ENCODE measurements at places on chromosomes 4 and X. TPM values are rescaled to one million over a fixed set of nuclear protein-coding genes. Genes with fewer than 3 reads are reported as not detected.

Gene SHISA3
- total RNA-seq: not detected

Gene IQCM
- not detected for total RNA-seq

DNA sequence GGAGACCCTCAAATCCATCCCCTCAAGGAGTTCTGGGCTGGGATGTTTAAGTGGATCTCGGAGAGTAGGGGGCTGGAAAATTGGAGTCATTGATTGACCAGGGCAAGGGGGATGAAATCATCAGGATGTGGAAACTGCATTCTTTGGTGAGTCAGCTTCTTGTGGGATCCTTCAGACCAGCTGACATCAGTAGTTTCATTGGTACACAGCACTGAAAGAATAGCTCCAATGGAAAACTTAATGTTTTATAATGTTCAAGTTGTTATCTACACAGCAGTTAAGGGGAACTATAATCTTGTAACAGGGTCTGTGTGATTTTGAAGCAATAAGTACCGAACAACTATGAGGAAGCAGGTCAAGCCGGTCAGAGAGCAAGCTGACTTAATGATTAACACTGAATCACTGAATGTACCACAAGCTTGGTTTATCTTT, 506.1 kb downstream of the RPA4 start:
- DNase-seq: peak; percentile 84

DNA sequence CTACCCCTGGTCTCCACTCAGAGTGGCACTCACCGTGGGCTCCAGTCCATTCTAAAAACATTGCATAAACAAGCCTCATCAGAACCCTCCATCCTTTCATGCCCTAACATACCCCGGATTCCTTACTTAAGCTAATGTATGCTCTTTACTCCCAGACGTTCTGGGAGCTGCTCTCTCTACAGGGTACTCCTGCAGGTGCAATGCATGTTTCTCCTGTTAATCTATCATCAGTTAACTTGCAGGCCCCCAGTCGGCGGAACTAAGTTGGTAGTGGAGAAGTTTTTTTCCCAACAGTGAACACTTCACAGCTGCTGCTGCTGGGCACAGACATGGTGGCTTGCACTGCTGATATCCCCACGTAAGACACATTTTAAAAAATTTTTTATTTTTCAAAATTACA, 161.6 kb upstream of the FAT1 start:
- DNase-seq: no peak

GRCh38 chr4:99324979-99325378, 3.8 kb upstream of the ADH1B start:
- DNase-seq: no peak

DNA sequence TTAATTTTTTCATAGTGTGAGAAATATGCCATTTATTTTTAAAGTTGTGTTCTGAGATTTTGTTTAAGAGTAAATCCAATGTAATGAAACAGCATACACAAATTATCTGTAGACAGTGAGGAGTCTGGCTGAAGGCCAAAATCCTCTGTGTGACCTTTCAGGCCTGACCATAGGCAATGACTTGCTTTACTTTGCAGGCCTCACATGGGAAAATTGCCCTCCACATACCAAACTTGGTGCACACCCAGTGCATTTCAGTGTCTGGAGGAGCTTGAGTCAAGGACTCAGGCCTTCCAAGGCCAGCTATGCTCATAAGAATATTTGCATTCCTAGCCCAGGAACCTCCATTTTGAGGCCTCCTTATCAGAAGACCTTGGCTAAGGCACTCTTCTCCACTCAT, 430.1 kb downstream of the GABRG1 start:
- DNase-seq: peak; percentile 17

- DNase-seq: peak; percentile 23
Measured at GRCh38 chrX:11558972-11559371, 106.7 kb downstream of the ARHGAP6 start.

- DNase-seq: no peak
Measured at GRCh38 chr4:75666299-75666698, 6.9 kb downstream of the G3BP2 start.

Gene CYSLTR1
- not detected for total RNA-seq

- no peak for DNase-seq
Measured at GRCh38 chr4:166518315-166518714, 645.3 kb downstream of the TLL1 start.

Gene SGMS2
- 20.8 TPM for total RNA-seq

DNA sequence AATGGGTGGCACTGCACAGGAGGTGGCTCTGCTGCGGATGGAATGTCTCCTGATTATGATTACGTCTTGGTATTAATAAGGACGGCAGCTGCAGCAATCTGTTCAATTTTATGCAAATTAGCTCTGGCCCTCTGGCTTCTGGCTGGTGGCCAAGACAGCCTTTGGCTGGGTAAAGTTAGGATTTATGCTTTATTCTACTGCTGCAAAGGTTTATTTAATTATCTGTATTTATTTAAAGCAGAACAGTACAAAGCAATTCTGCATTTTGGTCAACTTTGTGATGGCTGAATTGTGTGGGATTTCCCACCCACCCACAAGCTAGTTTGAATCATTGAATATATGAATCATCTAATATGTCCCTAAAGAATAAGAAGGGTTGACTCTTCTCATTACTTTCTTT, 745.6 kb upstream of the FAM241A start:
- no peak for DNase-seq

DNA sequence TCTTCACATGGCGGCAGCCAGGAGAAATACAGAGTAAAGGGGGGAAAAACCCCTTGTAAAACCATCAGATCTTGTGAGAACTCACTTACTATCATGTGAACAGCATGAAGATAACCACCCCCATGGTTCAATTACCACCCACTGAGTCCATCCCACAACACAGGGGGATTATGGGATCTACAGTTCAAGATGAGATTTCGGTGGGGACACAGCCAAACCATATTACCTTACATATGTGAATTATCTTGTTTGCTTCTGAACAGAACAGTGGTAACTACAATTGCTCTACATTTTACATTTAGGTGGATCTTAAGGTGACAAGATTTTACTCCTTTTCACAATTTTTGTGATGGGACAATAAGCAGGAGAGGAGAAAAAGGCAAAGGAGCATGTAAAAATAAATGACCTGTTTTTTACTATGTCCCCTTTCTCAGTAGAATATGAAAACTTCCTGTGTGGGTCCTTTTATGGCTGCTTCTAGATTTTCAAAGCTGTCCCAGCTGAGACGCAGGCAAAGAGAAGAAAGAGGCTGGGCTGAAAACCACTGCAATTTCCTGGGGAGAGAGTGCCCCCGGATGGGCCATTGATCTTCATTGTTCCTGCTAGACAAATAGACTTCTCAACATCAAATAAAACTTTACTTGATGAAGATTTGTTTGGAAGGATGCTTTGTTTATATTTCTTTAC, 45.9 kb upstream of the PGM2 start:
- DNase-seq: peak; percentile 20

DNA sequence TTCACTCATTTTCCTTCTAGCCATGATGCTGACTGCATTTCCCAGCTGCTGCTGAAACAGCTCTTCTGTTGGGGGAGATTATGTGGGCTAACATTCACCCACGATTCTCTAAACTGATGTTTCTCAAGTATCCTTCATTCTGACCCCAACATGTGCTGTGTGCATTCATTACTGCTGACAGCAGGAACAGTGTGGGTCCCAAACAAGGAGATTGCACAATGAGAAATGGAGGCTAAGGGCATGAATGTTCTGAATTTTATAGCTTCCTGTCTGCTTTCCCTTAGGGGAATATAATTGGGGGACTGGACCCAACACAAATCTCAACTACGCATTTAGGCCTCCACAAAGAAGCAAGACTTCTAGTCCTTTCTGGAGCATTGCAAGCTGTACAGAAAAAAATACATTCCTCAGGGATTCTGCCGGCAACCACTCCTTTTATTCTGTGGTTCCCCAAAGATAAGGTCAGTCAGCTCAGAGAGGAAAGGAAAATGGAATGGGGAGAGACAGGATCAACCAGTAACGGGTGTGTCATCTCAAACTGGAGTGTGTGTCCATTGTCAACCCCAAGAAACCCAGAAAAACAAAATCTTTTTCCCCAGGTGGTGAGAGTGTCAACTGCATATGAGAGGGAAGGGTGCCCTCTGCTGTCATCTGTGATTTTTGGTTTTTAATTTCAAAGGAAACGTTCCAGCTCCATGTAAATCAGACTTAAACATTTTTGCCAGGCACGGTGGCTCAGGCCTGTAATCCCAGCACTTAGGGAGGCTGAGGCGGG, 81.5 kb upstream of the EGFL6 start:
- DNase-seq: peak; percentile 77

Gene CCNA2
- 175 TPM for total RNA-seq

- DNase-seq: no peak
Measured at GRCh38 chr4:85929961-85930665, 429.7 kb downstream of the MAPK10 start.

Gene SMIM10
- not detected for total RNA-seq

DNA sequence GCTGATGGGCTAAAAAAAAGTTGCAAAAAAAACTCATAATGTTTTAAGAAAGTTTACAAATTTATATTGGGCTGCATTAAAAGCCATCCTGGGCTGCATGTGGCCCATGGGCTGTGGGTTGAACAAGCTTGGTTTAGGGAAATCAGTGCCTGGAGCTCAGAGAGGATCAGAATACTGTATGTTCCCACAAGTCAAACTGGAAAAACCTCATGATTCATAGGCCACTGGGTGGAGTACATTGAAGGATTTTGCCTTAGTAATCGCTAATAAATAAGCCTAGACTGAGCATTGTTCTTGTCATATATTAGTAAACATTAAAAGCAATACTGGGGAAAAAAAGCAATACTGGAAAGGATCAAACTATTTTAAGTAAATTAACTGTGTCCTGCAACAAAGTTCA, 246.3 kb upstream of the TAPT1 start:
- no peak for DNase-seq

GRCh38 chrX:12794654-12795053, 3.4 kb downstream of the PRPS2 start:
- DNase-seq: no peak

DNA sequence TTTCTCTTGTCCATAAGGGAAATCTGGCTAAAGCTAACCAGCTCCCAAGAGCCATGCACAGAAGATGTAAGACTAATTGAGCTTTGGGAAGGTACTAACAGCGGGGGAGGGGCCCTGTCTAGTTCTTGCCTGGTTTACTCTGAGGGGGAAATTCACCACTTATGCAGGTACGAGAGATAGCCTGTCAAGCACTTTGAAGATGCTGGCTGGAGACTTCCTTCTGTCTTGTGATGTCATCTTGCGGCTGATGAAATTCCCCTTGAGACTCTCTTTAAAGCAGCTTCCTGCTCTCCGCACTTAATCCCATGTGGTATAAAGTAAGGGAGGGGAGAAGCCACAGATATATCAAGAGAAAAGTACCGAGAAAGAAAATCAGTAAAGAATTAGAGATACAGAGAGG, 345.3 kb downstream of the MAPK10 start:
- no peak for DNase-seq

DNA sequence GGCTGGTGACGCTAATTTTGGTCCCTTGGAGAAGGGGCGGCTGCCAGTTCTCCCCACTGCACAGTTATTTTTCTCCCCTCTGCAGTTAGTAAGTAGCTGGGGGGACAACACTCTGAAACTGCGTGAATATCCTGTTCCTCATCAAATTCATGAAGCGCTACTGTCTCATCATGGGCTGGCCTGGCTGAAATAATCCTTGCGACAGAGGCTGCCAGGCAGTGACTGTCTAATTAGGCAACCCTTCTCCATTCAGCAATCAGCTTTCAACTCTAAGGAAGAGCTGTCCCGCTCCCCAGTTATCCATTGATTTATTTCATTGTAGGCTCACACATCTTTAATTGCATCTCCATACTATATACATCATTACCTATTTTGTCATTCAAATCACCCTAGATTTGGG, 8.2 kb downstream of the SH3TC1 start:
- DNase-seq: no peak

DNA sequence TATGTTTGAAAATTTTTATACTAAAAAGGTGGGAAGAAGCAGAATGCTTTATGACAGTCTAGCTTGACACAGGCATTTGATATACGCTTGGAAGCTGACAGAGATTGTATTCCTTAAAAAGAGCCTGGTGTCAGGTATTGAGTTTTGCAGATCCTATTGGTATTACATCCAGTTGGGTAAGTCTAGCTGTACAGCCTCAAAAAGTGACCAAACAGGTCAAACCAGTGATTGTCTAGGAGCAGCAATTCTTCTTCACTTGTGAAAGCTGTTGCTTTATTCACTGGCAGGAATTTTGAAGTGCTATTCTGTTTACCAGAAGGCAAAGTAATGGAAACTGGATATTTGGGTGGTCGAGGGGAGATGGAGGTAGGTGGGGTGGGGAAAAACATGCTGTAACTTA, 77.5 kb downstream of the UCHL1 start:
- no peak for DNase-seq

DNA sequence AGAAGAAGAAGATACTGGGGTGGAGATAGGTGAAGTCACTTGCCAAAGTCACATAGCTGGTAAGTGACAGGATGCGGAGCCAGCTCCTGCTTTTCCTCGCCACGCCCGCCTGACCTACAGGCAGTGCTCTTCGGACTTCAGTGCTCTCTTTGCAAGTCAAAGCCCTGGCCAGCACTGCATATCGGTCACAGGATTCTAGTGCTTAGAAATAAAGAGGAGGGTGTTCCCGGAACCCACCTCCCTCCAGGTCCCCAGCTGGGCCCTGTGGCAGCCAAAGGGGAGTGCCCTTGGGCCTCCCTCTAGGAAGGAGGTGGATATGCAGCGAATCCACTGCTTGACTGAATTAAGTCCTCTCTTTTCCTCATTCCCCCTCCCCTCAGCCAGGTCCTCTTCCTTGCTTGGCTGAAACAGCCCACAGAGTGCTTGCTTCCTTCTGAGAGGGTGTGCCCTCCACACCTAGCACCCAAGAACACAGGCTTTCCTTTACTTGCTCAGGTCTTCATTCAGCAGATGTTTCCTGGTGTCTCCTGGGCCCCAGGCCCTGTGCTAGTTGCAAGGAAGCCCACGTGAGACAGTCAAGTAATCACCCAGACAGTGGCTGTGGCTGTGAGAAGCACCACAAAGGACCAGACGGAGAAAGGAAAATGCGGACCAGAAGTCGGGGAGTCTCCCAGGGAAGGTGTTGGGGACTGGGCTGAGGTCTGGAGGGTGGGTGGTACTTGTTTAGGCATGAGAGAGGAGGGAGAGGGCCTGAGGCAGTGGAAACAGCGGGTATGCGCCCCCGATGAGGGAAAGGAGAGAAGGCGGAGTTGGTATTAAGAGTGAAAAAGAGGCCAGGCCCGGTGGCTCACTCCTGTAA, 14.0 kb upstream of the HMGB3 start:
- DNase-seq: no peak

Gene LGI2
- 0.67 TPM for total RNA-seq

- DNase-seq: no peak
Measured at GRCh38 chrX:10110316-10110935, 46.3 kb upstream of the CLCN4 start.

Gene RPA4
- total RNA-seq: not detected

All from HT1080 (cell line).